ENCODE measurements at places on chromosomes 6 and 20. TPM values are rescaled to one million over a fixed set of nuclear protein-coding genes. Genes with fewer than 3 reads are reported as not detected.

Gene ENPP1
- 0.47 TPM for polyA plus RNA-seq

Gene FAM217A
- not detected for polyA plus RNA-seq

Gene PNLDC1
- 0.19 TPM for polyA plus RNA-seq

Gene KIF3B
- 15.9 TPM for polyA plus RNA-seq

Gene WFDC10B
- 1.5 TPM for polyA plus RNA-seq

Gene SAMHD1
- polyA plus RNA-seq = 87.6 TPM

Gene MBOAT1
- polyA plus RNA-seq = 4.5 TPM

Gene C4A
- polyA plus RNA-seq = 284 TPM

Gene GUCA1A
- 0.04 TPM for polyA plus RNA-seq

Gene SCGN
- polyA plus RNA-seq = 0.10 TPM

Gene LRP11
- polyA plus RNA-seq = 18.7 TPM

Gene CCN5
- 92.1 TPM for polyA plus RNA-seq

Gene CRYBG1
- polyA plus RNA-seq = 5.7 TPM

Gene LY6G5C
- polyA plus RNA-seq = 3.9 TPM

Gene QKI
- 20.6 TPM for polyA plus RNA-seq

Gene LZTS3
- polyA plus RNA-seq = 12.4 TPM

Gene SLC35D3
- polyA plus RNA-seq = 0.03 TPM

Gene SLC35F1
- polyA plus RNA-seq = 0.06 TPM

Gene GMDS
- 17.6 TPM for polyA plus RNA-seq

Gene DCDC2
- 2.3 TPM for polyA plus RNA-seq

Gene MMP24
- 9.3 TPM for polyA plus RNA-seq

Gene SCUBE3
- 0.02 TPM for polyA plus RNA-seq

Gene MAFB
- 7.7 TPM for polyA plus RNA-seq

Gene SCRT2
- polyA plus RNA-seq = not detected

Gene MLN
- polyA plus RNA-seq = not detected

Gene CST5
- polyA plus RNA-seq = 0.55 TPM

Gene ZC3H12D
- polyA plus RNA-seq = 1.1 TPM

Gene POM121L2
- polyA plus RNA-seq = not detected

Gene PAK5
- polyA plus RNA-seq = 0.04 TPM

Gene FNDC11
- polyA plus RNA-seq = 1.0 TPM

Gene HEY2
- 1.9 TPM for polyA plus RNA-seq

Gene TGM3
- polyA plus RNA-seq = 0.48 TPM

Gene CYP39A1
- 3.6 TPM for polyA plus RNA-seq

Gene ADGRG6
- 6.4 TPM for polyA plus RNA-seq

Gene AARS2
- 4.8 TPM for polyA plus RNA-seq

Gene NKX2-2
- polyA plus RNA-seq = not detected

Gene SMPDL3A
- 37.7 TPM for polyA plus RNA-seq

Gene PSORS1C1
- 2.3 TPM for polyA plus RNA-seq

Gene SPEF1
- 9.6 TPM for polyA plus RNA-seq

Gene SNAI1
- polyA plus RNA-seq = 7.3 TPM

Gene MKKS
- polyA plus RNA-seq = 12.7 TPM

Gene TNF
- 1.6 TPM for polyA plus RNA-seq

Gene C20orf141
- polyA plus RNA-seq = not detected

Gene ALDH8A1
- 0.59 TPM for polyA plus RNA-seq

Gene CFAP206
- polyA plus RNA-seq = 2.3 TPM

Gene RNASET2
- polyA plus RNA-seq = 55.2 TPM

Gene COL21A1
- 1.6 TPM for polyA plus RNA-seq

Gene C6orf58
- polyA plus RNA-seq = 0.12 TPM

Gene PLCB4
- 2.8 TPM for polyA plus RNA-seq

Gene RNF39
- polyA plus RNA-seq = 1.0 TPM

Gene CNR1
- 3.5 TPM for polyA plus RNA-seq

Gene NEDD9
- 101 TPM for polyA plus RNA-seq
